ENCODE measurements at places on chromosomes 2 and 18. TPM values are rescaled to one million over a fixed set of nuclear protein-coding genes. Genes with fewer than 3 reads are reported as not detected.

FAP gene
- total RNA-seq, result not detected

DNA sequence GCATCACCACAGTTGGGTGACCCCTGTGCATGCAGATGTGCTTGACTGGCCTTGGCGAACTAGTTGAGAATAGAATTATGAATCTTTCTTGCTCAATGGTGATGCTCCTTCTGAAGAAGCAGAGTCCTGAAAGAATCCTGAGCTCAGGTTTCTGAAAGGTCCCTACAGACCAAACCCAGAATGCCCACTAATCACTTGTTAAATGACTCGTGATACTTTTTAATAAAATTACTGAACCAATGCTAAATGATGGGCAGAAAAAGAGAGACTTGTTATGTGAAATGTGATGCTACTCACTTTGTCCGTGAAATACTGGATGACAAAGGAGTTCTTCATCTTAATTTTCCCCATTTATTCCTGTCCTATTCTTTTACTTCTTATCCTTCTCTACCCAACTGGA, 263.5 kb upstream of the LRRTM1 start:
- H3K27me3 ChIP-seq, result no peaks in the 10 kb centered on the region
- H3K27ac ChIP-seq, result no peak overlapping the region
- H3K4me1 ChIP-seq, result no peaks in the 10 kb centered on the region
- no peaks in the 10 kb centered on the region for H3K36me3 ChIP-seq

- no peaks in the 10 kb centered on the region for H3K4me1 ChIP-seq
- H3K36me3 ChIP-seq, result no peaks in the 10 kb centered on the region
- no peak for DNase-seq
- H3K27ac ChIP-seq, result no peak overlapping the region
Observed at GRCh38 chr2:174048243-174048642, 83.1 kb upstream of the SP3 start.

DNA sequence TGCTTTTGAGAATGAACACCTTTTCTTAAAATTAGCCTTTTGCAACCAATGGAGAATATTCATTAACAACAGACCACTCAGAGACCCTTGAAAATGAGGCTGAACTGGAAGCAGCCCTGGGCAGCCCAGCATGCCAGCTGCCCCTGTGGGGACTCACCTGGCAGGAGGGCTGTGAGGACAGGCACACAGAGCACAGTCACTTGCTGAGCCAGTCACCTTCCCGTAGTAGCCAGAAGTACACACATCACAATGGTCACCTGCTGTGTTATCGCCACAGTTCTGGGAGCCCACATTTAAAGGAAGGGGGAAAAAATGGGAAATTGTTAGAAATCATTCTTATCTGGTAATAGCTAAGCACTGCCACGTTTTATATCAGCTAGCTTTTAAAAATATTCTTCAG, 115.5 kb downstream of the LAMA1 start:
- no peaks in the 10 kb centered on the region for H3K27me3 ChIP-seq
- H3K27ac ChIP-seq, result no peak overlapping the region
- no peak overlapping the region for H3K4me3 ChIP-seq
- no peak for DNase-seq
- no peaks in the 10 kb centered on the region for H3K36me3 ChIP-seq

DNA sequence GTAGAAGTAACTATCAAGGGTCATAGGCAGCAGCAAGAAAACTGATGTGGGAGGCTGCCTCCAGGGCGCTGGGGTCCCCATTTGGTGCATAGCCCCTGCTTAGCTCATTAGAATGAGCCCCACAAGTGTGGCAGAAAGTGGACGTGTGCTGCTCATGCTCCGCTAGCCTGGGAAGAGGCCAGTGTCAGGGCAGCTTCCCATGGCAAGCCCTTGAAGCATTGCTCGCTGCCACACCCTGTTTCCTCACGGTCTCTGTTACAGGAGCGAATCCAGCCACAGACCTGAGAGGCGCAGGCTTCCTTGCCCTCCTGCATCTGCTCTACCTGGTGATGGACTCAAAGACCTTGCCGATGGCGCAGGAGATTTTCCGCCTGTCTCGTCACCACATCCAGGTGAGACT, 22.5 kb downstream of the ELMOD3 start:
- no peak for DNase-seq
- no peak overlapping the region for H3K4me3 ChIP-seq
- no peaks in the 10 kb centered on the region for H3K4me1 ChIP-seq
- H3K27ac ChIP-seq, result no peak overlapping the region
- H3K27me3 ChIP-seq, result no peaks in the 10 kb centered on the region

All from CD8-positive, alpha-beta memory T cell (primary cell).